ENCODE measurements at places on chromosomes 11 and 22.

- no peak overlapping the region for H3K4me3 ChIP-seq
- H3K27ac ChIP-seq, result no peak overlapping the region
- no peak for DNase-seq
- H3K4me1 ChIP-seq, result no peaks in the 10 kb centered on the region
- H3K27me3 ChIP-seq, result no peaks in the 10 kb centered on the region
These were observed 22.1 kb downstream of the THOC5 start for GRCh38 chr22:29531419-29531818.

GRCh38 chr11:17077240-17077519 lies 287 bp downstream of the RPS13 start:
- H3K36me3 ChIP-seq, result peaks cover 21% of the 10 kb centered on the region
- no peak for DNase-seq
- H3K27ac ChIP-seq, result peak overlapping the region; percentile 93
- peak overlapping the region; percentile 71 for H3K4me3 ChIP-seq
- H3K27me3 ChIP-seq, result no peaks in the 10 kb centered on the region
- peaks cover 28% of the 10 kb centered on the region for H3K4me1 ChIP-seq

- no peak overlapping the region for H3K27ac ChIP-seq
- no peak overlapping the region for H3K4me3 ChIP-seq
- no peak for DNase-seq
- H3K4me1 ChIP-seq, result peaks cover 10% of the 10 kb centered on the region
These were observed 5.5 kb downstream of the CEP57 start for GRCh38 chr11:95795627-95796295.

- H3K27ac ChIP-seq, result no peak overlapping the region
- H3K36me3 ChIP-seq, result no peaks in the 10 kb centered on the region
- DNase-seq, result no peak
- H3K4me3 ChIP-seq, result no peak overlapping the region
- peaks cover 14% of the 10 kb centered on the region for H3K4me1 ChIP-seq
- H3K27me3 ChIP-seq, result no peaks in the 10 kb centered on the region
These were observed 32.8 kb upstream of the SCUBE1 start for GRCh38 chr22:43375951-43376455.

- H3K36me3 ChIP-seq, result peaks cover 9% of the 10 kb centered on the region
- H3K4me1 ChIP-seq, result no peaks in the 10 kb centered on the region
- no peaks in the 10 kb centered on the region for H3K27me3 ChIP-seq
- no peak overlapping the region for H3K27ac ChIP-seq
- H3K4me3 ChIP-seq, result no peak overlapping the region
These were observed 32.4 kb downstream of the CREB3L1 start for GRCh38 chr11:46309814-46310259.

DNA sequence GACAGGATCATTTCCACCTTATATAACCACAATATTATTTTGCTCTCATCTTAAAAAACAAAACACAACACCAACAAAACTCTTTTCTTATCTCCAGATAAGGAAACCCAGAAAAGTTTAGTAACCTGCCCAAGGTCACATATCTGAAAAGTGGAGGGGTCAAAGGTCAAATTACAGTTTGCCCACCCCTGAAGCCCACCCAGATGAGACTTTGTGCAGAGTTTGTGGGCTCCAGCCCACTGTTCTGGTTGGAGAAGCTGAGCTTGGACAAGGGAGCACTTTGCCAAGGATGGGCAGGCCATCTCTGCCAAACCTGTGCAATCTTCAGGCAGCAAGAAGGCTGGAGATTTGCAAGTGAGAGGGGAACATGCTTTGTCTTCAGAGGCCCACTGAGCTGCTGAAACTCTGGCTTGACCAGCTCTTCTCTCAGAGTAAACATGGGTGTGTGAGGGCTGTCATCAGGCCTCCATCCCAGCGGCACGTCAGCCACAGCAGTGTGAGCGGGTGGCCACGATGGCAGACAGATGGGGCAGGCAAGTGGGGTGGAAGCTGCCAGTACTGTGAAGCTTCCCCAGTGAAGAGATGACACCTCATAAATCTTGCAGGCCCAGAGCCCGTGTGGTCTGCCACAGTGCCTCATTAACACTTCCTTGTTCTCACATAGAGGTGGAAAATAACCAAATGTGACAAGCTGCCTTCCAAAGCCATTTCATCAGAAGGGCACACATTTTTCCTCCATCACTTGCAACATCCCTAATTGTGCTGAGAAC lies 111.8 kb downstream of the CCDC81 start:
- H3K4me3 ChIP-seq, result no peak overlapping the region
- no peak overlapping the region for H3K27ac ChIP-seq
- peak; percentile 26 for DNase-seq
- H3K27me3 ChIP-seq, result no peaks in the 10 kb centered on the region

DNA sequence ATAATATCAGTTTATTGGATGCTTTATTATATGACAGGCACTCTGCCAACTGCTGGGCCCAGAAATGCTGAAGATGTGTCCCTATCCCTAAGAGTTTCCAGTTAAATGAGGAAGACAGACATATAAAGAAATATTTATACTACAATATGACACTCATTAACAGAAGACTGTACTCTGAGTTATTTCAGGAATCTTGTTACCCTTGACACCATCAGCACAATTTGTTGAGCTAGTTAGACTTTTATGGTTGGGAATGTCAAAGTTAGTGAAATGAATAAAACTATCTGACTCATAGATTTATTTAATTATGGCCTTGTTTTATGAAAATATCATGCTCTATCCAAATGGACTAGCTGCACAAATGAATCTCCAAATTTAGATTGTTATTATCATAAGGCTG lies 25.6 kb upstream of the MSANTD4 start:
- no peaks in the 10 kb centered on the region for H3K4me1 ChIP-seq
- no peak for DNase-seq
- H3K27me3 ChIP-seq, result no peaks in the 10 kb centered on the region
- H3K36me3 ChIP-seq, result no peaks in the 10 kb centered on the region
- no peak overlapping the region for H3K27ac ChIP-seq
- no peak overlapping the region for H3K4me3 ChIP-seq

- no peaks in the 10 kb centered on the region for H3K27me3 ChIP-seq
- no peak overlapping the region for H3K4me3 ChIP-seq
- DNase-seq, result no peak
- H3K27ac ChIP-seq, result no peak overlapping the region
These were observed 168.7 kb downstream of the EFCAB6 start for GRCh38 chr22:43643387-43643786.

GRCh38 chr11:1560002-1560648 lies 11.9 kb downstream of the DUSP8 start:
- no peaks in the 10 kb centered on the region for H3K27me3 ChIP-seq
- DNase-seq, result no peak
- no peak overlapping the region for H3K4me3 ChIP-seq
- peak overlapping the region; percentile 85 for H3K27ac ChIP-seq
- H3K36me3 ChIP-seq, result peaks cover 54% of the 10 kb centered on the region

- no peaks in the 10 kb centered on the region for H3K36me3 ChIP-seq
- no peak for DNase-seq
- H3K4me1 ChIP-seq, result no peaks in the 10 kb centered on the region
- H3K27ac ChIP-seq, result no peak overlapping the region
- H3K4me3 ChIP-seq, result no peak overlapping the region
These were observed 420.6 kb upstream of the FAT3 start for GRCh38 chr11:91804042-91804441.

- H3K4me3 ChIP-seq, result no peak overlapping the region
- H3K27me3 ChIP-seq, result no peaks in the 10 kb centered on the region
- no peak for DNase-seq
- peaks cover 8% of the 10 kb centered on the region for H3K4me1 ChIP-seq
- H3K36me3 ChIP-seq, result peaks cover 58% of the 10 kb centered on the region
These were observed 40.0 kb downstream of the RNF141 start for GRCh38 chr11:10500757-10501684.

DNA sequence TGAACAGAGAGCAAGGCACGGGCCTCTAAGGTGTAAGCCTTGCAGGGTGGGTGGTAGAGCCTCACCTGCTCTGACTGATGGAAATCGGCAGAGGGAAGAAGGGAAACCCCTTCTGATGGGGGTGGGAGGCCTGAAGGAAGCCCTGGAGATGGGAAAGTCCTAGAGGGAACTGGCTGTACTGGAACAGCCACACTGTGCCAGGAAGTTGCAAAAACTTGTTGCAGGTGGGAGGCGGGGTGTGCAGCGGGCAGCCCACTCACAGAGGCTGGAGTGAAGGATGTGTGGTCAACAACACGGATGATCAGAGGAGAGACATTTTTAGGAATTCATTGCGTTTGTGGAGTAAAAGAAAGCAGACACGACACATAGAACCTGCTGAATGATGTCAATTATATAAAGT lies 91.3 kb downstream of the ZC3H12C start:
- no peak overlapping the region for H3K4me3 ChIP-seq
- no peaks in the 10 kb centered on the region for H3K36me3 ChIP-seq
- no peak overlapping the region for H3K27ac ChIP-seq
- no peak for DNase-seq
- H3K27me3 ChIP-seq, result no peaks in the 10 kb centered on the region
- no peaks in the 10 kb centered on the region for H3K4me1 ChIP-seq

DNA sequence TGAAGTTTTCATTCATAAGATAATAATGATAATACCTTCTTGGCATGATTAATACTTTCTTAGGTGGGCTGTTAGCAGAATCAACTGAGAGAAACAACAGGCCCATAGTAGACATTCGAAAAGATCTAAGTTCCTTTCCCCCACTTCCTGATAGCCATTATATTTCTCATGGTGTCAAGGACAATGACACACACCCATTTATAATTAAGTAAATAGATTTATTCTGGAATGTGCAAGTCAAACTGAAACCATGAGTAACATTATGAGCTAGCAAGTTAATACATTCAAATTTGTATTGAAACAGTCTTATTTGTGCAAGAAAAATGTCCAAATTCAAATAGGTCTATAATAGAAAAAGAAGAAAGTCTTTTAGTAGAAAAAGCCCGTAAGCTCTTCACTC lies 301.1 kb downstream of the GUCY1A2 start:
- H3K27me3 ChIP-seq, result no peaks in the 10 kb centered on the region
- H3K27ac ChIP-seq, result no peak overlapping the region
- no peaks in the 10 kb centered on the region for H3K4me1 ChIP-seq
- no peaks in the 10 kb centered on the region for H3K36me3 ChIP-seq
- H3K4me3 ChIP-seq, result no peak overlapping the region

DNA sequence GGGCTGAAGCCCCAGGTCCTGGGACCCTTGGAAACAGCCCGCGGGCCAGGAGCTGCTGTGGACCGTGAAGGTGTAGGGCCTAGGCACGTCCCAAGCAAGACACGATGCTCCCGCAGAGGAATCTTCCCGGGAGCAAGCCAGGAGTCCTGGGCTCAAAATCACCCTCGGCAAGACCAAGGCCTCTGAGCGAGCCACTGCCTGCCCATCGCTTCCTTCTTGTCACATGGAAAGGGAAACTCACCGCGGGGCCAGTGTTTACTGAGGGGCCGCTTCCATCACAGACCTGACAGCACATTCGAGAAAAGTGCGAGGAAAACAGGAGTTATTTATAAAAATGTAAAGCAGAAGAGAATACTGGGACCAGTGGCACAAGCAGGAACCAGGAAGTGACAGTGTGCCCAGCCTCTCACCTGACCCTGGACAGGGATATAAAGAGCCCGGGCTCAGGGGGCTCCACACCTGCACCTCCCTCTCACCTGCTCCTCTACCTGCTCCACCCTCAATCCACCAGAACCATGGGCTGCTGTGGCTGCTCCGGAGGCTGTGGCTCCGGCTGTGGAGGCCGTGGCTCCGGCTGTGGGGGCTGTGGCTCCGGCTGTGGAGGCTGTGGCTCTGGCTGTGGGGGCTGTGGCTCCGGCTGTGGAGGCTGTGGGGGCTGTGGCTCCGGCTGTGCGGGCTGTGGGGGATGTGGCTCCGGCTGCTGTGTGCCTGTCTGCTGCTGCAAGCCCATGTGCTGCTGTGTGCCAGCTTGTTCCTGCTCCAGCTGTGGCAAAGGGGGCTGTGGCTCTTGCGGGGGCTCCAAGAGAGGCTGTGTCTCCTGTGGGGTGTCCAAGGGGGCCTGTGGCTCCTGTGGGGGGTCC lies at the start of gene KRTAP5-5:
Gene KRTAP5-5 (plus strand): TSS at position 450 of the 860 bp plus-strand sequence. CDS start 66 bp downstream, at position 516.
- H3K4me3 ChIP-seq, result no peak within 1 kb of the TSS
- H3K27ac ChIP-seq, result no peak within 1 kb of the TSS
- no peaks in the 10 kb centered on the region for H3K36me3 ChIP-seq
- no peak for DNase-seq
- no peaks in the 10 kb centered on the region for H3K4me1 ChIP-seq
- no peaks in the 10 kb centered on the region for H3K27me3 ChIP-seq

GRCh38 chr11:44306052-44306917 lies 3.7 kb downstream of the ALX4 start:
- peaks cover 53% of the 10 kb centered on the region for H3K4me1 ChIP-seq
- no peaks in the 10 kb centered on the region for H3K27me3 ChIP-seq
- H3K27ac ChIP-seq, result no peak overlapping the region
- DNase-seq, result peak; percentile 74
- H3K4me3 ChIP-seq, result peak overlapping the region; percentile 27

- H3K27ac ChIP-seq, result no peak overlapping the region
- H3K27me3 ChIP-seq, result no peaks in the 10 kb centered on the region
- DNase-seq, result no peak
- no peak overlapping the region for H3K4me3 ChIP-seq
These were observed 20.0 kb upstream of the NUCB2 start for GRCh38 chr11:17256512-17256911.

- H3K4me3 ChIP-seq, result no peak overlapping the region
- DNase-seq, result no peak
- no peaks in the 10 kb centered on the region for H3K4me1 ChIP-seq
- H3K36me3 ChIP-seq, result no peaks in the 10 kb centered on the region
These were observed 69.0 kb upstream of the LDLRAD3 start for GRCh38 chr11:35874751-35875450.

DNA sequence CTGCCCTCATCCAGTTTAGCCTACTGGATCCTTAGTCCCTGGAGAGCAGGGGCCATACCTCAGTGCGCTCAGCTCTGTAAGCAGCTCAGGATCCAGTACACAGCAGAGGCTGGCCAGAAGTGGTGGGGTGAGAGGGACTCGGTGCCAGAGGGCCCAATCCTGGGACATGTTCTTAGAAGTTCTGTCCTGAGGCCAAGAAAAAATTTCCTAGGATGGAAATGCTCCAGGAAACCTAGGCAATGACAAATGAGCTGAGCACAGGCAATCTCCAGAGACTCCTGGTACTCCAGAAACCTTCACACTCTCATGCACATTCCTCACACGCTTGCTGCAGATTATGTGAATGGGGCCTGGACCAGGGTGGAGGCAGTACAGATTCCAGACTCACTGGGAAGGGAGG lies 89.6 kb downstream of the SERGEF start:
- no peak for DNase-seq
- peaks cover 9% of the 10 kb centered on the region for H3K4me1 ChIP-seq
- H3K36me3 ChIP-seq, result peaks cover 6% of the 10 kb centered on the region
- no peak overlapping the region for H3K4me3 ChIP-seq
- no peaks in the 10 kb centered on the region for H3K27me3 ChIP-seq
- no peak overlapping the region for H3K27ac ChIP-seq

- H3K4me3 ChIP-seq, result no peak overlapping the region
- H3K27me3 ChIP-seq, result no peaks in the 10 kb centered on the region
- no peaks in the 10 kb centered on the region for H3K4me1 ChIP-seq
- DNase-seq, result peak; percentile 10
- H3K27ac ChIP-seq, result no peak overlapping the region
- no peaks in the 10 kb centered on the region for H3K36me3 ChIP-seq
These were observed 39.7 kb upstream of the TH start for GRCh38 chr11:2211113-2211971.

DNA sequence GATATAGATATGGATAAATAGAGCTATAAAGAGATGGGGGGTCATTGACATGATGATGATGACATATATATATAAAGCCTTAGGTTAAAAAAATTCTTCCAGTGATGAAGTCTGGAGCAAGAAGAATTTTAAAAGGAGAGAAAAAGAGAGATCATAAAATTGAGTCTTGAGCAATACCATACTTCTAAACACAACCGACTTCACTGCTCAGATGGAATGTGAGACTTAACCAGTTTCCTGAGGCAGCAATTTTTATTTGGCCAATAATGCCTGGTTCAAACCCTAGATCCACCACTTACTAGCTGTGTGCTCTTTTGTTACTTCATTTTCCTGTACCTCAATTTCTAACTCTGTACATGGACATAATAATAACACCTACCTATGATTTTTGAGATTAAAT lies 229.5 kb downstream of the TTC28 start:
- no peaks in the 10 kb centered on the region for H3K36me3 ChIP-seq
- no peaks in the 10 kb centered on the region for H3K4me1 ChIP-seq
- H3K27me3 ChIP-seq, result no peaks in the 10 kb centered on the region
- H3K27ac ChIP-seq, result no peak overlapping the region
- no peak overlapping the region for H3K4me3 ChIP-seq

Measured in upper lobe of left lung (tissue), 6 donors.